ENCODE measurements at places on chromosomes 1 and 21. TPM values are rescaled to one million over a fixed set of nuclear protein-coding genes. Genes with fewer than 3 reads are reported as not detected.

- H3K27me3 ChIP-seq: no peaks in the 10 kb centered on the region
- H3K36me3 ChIP-seq: no peaks in the 10 kb centered on the region
- no peaks in the 10 kb centered on the region for H3K4me1 ChIP-seq
- DNase-seq: no peak
Observed at GRCh38 chr1:210438928-210439841, 110.5 kb downstream of the HHAT start.

GRCh38 chr1:174726167-174726879 lies 273.4 kb upstream of the CACYBP start:
- no peaks in the 10 kb centered on the region for H3K27me3 ChIP-seq
- no peak for DNase-seq
- no peak overlapping the region for H3K27ac ChIP-seq
- H3K36me3 ChIP-seq: no peaks in the 10 kb centered on the region
- H3K4me3 ChIP-seq: no peak overlapping the region

The SEMA4A gene
- 12.7 TPM for total RNA-seq

DNA sequence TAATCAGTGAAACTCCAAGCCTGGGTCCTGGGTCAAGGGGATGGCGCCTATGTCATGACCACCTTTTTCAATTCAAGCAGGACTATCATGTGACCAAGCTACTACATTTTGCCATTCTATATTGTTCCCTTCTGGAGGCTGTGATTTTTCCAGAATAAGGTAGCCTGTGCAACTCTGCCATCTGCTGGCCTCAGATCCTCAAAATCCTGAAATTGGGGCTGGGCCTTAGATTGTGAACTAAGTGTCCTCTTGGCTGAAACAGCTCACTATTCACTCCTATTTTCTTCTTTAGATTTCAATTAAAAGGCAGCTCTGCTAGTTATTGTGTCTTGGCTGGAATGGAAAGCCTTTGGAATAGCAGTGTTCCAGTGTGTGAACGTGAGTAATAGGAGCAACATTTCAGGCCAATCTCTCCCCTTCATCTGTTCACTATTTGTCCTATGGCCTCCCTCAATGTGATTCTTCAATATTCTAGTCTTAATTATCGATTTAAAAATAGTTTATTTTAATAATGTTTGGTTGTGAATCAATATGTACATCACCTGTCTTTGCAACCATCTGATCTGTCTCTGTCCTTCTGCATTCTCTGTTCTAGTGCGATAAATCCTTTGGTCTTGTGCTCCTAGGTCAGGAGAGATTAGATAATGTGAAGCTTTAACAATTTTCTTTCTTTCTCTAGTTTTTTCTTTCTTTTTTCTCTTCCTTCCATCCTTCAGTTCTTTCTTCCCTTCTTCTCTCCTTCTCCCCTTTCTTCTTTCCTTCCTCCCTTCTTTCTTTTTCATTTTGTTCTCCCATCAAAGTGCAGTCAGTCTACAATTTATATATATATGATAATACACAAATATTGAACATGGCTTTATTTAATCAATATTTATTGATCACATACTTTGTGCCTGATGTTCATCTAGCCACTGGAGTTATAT lies 69.8 kb downstream of the CR1 start:
- no peak overlapping the region for H3K27ac ChIP-seq
- H3K36me3 ChIP-seq: no peaks in the 10 kb centered on the region
- no peaks in the 10 kb centered on the region for H3K4me1 ChIP-seq
- H3K27me3 ChIP-seq: no peaks in the 10 kb centered on the region

The LDLRAP1 gene
- total RNA-seq: 55.2 TPM

Measured in thoracic aorta (tissue), 2 donors.